ENCODE measurements at places on chromosomes 4 and X. TPM values are rescaled to one million over a fixed set of nuclear protein-coding genes. Genes with fewer than 3 reads are reported as not detected.

The GCNA gene
- total RNA-seq: 1.3 TPM

The GUCY1B1 gene
- 0.75 TPM for total RNA-seq

DNA sequence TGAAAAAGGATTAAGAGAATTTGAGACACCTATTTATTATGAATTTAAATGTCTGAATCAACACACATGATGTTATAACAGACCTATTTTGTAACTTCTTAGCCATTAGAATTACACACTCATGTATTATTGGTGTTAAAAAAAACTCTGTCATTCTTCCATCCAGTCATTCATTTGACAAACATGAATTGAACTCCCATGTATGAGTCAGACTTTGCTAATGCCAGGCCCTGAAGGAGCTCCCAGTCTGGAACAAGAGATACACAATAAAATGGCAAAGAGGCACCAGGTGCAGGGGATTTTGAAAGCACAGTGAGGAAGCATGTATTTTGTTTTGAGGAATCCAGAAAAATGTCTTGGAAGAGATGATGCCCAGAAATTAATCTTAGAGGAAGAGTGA, 87.7 kb upstream of the EFHC2 start:
- no peak overlapping the region for H3K4me3 ChIP-seq
- no peak overlapping the region for H3K27ac ChIP-seq
- H3K36me3 ChIP-seq: no peaks in the 10 kb centered on the region
- DNase-seq: no peak
- peaks cover 3% of the 10 kb centered on the region for H3K4me1 ChIP-seq

DNA sequence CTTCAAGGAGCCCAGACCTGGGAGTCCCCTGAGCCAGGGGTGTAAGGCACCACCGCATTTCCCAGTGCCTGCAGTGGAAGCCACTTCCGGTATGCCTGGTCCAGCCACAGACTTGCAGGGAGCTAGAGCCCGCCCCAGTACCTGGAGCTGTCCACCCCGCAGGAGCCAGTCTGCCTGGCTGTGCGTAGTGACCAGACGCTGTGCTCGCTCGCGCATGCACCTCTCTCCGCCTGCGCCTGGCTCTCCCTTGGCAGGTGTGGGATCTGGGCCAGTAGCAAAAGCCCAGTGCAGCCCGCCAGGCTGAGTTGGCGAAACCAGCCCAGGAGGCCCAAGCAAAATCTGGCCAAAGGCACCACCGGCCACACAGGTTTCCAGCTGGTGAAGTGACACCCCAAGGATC, 973.7 kb upstream of the AGA start:
- H3K4me1 ChIP-seq: no peaks in the 10 kb centered on the region
- no peak overlapping the region for H3K27ac ChIP-seq
- no peak for DNase-seq
- H3K4me3 ChIP-seq: no peak overlapping the region

DNA sequence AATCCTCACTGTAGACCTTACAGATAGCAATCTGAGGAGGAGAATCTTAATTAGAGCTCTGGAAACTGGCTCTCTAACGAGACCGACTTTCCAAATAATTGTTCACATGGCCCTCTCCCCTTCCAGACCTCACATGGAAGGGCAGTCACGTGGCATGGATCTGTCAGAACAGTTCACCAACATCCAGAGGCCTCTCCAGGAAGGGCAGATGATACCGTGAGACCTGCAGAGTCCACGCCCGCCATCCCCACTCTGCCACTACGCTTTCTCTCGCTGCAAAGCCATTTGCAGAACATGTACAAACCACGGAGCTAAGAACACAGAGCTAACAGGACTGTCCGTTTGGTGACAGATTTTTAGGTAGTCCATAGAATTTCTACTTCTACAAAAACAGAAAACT, 20.7 kb downstream of the FAT1 start:
- no peaks in the 10 kb centered on the region for H3K36me3 ChIP-seq
- no peaks in the 10 kb centered on the region for H3K4me1 ChIP-seq
- H3K27me3 ChIP-seq: no peaks in the 10 kb centered on the region
- no peak overlapping the region for H3K27ac ChIP-seq
- no peak for DNase-seq
- H3K4me3 ChIP-seq: no peak overlapping the region

GRCh38 chr4:40723728-40724127, 26.0 kb upstream of the NSUN7 start:
- no peak overlapping the region for H3K4me3 ChIP-seq
- H3K4me1 ChIP-seq: no peaks in the 10 kb centered on the region
- no peaks in the 10 kb centered on the region for H3K36me3 ChIP-seq
- DNase-seq: no peak

The SYP gene
- 0.60 TPM for total RNA-seq

The ARX gene
- not detected for total RNA-seq

The SORCS2 gene
- not detected for total RNA-seq

DNA sequence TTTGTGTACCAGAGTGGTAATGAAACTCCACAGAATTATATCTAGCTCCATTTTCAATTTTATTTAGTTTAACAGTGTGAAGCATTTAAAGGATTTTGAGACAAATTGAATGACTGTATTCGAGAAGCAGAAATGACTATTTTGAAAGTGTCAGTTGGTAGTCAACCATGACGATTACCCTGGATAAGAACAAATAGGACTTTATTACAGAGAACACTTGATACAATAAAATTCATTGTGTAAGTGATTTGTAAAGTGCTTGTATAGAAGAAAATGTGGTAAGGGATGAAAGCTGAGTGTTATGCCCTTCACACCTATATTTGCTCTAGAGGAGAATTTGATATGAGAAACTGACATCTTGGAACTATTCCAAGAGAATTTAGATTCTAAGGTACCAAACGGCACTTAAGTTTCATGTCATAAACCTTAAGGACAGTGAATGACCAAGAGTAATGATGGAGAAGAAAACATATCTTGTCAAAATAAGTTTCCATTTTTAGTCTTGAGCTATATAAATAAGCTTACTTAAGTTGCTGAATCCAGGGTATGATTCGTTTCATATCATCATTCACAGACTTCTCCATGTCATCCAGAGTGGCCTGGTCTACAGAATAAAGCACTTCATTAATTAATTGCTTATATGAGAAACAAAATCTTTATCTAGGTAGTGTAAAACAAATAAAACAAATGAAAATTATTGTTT, 34.6 kb downstream of the MED14 start:
- peaks cover 2% of the 10 kb centered on the region for H3K4me1 ChIP-seq
- no peak overlapping the region for H3K27ac ChIP-seq
- no peaks in the 10 kb centered on the region for H3K27me3 ChIP-seq
- no peak for DNase-seq

- no peak overlapping the region for H3K27ac ChIP-seq
- no peaks in the 10 kb centered on the region for H3K4me1 ChIP-seq
- no peak overlapping the region for H3K4me3 ChIP-seq
- H3K27me3 ChIP-seq: no peaks in the 10 kb centered on the region
- H3K36me3 ChIP-seq: peaks cover 2% of the 10 kb centered on the region
Measured at GRCh38 chrX:63436865-63437264, 85.7 kb upstream of the SPIN4 start.

- H3K4me3 ChIP-seq: no peak overlapping the region
- H3K27me3 ChIP-seq: no peaks in the 10 kb centered on the region
- peaks cover 4% of the 10 kb centered on the region for H3K36me3 ChIP-seq
- H3K4me1 ChIP-seq: no peaks in the 10 kb centered on the region
- H3K27ac ChIP-seq: no peak overlapping the region
- DNase-seq: no peak
Measured at GRCh38 chr4:13378973-13379759, 105.0 kb downstream of the RAB28 start.

Data from T-helper 17 cell (primary cell).